Mucosa of gallbladder (tissue), 1 donor: ENCODE measurements at places on chromosomes 3 and 15.

DNA sequence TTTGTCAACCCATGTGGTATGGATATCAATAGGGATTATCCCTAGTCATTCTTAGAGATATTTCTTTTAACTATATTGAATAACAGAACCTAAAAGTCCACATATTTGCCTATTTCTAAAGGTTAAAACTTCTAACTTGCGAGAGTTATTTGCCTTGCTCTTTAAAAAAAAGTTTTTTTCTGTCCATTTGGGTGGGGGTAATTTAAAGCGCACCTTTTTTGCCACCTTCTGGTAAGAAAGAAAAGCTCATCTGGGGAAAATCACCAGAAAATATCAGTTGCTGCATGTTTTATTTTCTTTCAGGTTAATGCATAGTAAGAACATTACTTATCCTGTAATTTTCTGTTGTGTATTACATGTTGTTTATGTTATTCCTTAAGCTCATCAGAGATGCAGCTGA lies 242.0 kb upstream of the GOLGA6L4 start:
- DNase-seq, result no peak

DNA sequence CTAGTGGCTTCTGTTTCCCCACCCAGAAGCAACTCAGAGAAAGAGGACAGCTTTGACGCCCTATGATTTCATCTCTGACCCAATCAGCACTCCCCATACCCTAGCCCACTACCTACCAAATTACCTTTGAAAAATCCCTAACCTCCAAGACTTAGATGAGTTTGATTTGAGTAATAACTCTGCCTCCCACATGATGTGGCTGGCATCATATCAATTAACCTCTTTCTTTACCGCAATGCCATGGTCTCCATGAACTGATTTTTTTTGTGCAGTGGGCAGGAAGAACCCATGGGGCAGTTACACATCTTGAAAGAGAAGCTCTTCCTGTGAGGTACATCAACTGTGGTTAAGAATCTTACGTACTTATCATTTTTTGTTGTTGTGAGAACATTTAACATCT lies 25.5 kb upstream of the APOD start:
- no peak for DNase-seq

- DNase-seq, result no peak
Measured at GRCh38 chr3:125032683-125033082, 23.1 kb downstream of the HEG1 start.

- DNase-seq, result no peak
Measured at GRCh38 chr3:78604341-78604740, 1163.5 kb downstream of the ROBO1 start.

DNA sequence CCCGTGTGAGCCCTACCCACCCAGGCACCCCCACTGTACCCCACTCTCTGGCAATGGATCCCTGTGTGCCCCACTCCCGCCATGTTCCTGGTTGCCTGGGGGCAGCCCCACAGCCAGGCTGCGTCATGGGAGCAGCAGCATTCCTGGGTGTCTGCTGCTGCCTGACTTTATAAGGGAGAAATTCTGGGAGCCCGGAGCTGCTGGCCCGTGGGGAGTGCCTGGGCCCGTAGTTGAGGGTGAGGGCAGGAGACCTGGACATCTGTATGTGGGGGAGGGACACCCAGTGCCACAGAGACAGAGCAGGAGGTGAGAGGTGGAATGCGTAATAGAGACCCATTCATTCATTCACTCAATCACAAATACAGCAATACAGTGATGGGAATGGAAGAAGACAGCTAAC lies 15.1 kb downstream of the CSPG4 start:
- DNase-seq, result no peak

GRCh38 chr15:60993008-60993407 lies 236.1 kb downstream of the RORA start:
- DNase-seq, result no peak

- DNase-seq, result no peak
Measured at GRCh38 chr3:127226946-127227842, 34.3 kb downstream of the PRR23E start.

DNA sequence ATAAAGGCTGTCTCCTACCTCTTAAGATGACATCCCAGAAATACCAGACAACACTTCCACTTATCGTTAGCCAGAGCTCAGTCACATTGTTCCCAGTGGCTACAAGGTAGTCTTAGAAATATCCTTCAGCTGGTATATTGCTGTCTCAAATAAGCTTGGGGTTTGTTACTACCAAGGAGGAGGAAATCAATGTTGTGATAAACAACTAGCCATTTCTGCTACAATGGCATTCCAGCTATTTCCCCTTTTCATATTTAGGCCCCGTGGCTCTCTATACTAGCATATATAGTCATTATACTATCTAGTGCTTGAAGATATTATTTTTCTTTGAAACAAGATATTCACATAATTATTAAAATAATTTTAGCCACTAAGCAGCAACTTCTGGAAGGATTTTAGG lies 56.5 kb downstream of the VPS8 start:
- DNase-seq, result no peak

DNA sequence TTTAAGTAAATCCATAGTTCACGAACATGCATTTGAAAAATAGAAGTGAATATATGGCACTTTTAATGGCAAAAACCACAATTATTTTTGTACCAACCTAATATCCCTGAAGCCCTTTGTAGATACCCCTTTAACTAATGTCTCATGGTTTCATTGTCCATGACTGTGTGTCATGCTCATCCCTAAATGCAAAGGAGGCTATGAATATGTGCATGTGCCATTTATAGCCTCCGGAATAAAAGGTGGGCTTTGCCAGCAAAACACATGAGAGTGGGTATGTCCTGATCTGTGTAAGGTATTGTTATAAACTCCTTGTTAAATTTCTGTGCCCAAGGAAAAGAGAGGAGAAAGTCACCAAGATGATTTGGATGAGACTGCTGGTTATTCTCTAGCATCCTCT lies 20.5 kb upstream of the SOX14 start:
- DNase-seq, result no peak

DNA sequence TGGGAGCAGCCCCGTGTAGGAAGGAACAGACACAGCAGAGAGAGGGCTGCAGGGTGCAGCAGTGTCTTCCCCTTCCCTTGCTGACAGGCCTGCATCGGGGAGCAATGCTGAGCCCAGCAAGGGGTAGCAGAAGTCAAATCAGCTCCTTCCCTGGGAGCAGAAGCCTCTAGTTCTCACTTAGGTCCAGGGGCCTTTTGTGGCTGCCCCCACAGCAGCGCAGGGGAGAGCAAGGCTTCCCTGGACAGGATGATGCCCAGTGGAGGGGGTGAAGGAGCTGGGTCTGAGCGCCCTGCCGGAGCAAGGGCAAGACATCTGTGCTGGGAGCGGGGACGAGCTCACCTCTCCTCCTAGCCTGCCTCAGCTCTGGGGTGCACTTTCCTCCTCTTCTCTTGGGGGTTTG lies 827 bp downstream of the PLCB2 start:
- DNase-seq, result no peak

GRCh38 chr3:105997466-105997799 lies 128.6 kb upstream of the CBLB start:
- no peak for DNase-seq

- no peak for DNase-seq
Measured at GRCh38 chr3:112372396-112372795, 39.4 kb downstream of the CD200 start.
